Breast epithelium (tissue), 4 donors: ENCODE measurements at places on chromosomes 13 and 19.

DNA sequence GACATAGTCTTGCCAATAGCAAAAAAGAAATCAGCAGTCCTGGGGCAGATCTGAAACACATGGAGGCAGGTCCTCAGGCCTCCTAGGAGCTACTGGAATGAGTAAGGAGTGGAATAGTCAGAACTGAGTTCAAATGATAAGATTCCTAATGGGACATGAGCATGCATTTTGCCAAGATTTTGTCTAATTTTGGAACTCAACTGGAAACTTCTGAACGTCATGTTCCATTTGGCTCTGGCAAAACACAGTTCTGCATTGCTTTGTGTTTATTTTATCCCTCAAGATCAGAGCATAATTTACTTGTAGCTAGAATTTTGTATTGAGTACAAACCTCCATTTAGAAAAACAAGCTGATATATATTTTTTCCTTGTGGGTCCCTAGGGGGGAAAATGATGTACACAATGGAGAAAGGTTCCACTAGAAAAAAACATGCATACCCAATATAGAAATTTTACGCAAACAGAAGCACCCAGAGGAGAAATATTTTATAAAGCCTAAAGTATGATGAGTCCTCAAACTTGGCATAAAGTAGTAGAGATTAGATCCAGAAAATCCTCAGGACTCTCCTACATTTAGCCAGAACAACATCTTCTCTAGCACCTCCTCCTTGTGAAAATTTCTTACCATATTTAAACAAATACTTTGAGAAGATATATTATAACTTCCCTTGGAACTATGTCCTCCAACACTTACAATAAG is 149.0 kb upstream of the SERP2 start:
- no peaks in the 10 kb centered on the region for H3K4me1 ChIP-seq
- no peaks in the 10 kb centered on the region for H3K27me3 ChIP-seq
- no peaks in the 10 kb centered on the region for H3K36me3 ChIP-seq
- no peak for DNase-seq

- H3K27me3 ChIP-seq, result no peaks in the 10 kb centered on the region
- no peak overlapping the region for H3K27ac ChIP-seq
- no peak overlapping the region for H3K4me3 ChIP-seq
- H3K4me1 ChIP-seq, result no peaks in the 10 kb centered on the region
These were observed 977.3 kb downstream of the UQCRFS1 start for GRCh38 chr19:28235606-28236125.

GRCh38 chr13:114212158-114212495 is 22.6 kb upstream of the CDC16 start:
- no peak overlapping the region for H3K27ac ChIP-seq
- H3K36me3 ChIP-seq, result no peaks in the 10 kb centered on the region
- no peaks in the 10 kb centered on the region for H3K4me1 ChIP-seq
- no peak overlapping the region for H3K4me3 ChIP-seq
- DNase-seq, result no peak

DNA sequence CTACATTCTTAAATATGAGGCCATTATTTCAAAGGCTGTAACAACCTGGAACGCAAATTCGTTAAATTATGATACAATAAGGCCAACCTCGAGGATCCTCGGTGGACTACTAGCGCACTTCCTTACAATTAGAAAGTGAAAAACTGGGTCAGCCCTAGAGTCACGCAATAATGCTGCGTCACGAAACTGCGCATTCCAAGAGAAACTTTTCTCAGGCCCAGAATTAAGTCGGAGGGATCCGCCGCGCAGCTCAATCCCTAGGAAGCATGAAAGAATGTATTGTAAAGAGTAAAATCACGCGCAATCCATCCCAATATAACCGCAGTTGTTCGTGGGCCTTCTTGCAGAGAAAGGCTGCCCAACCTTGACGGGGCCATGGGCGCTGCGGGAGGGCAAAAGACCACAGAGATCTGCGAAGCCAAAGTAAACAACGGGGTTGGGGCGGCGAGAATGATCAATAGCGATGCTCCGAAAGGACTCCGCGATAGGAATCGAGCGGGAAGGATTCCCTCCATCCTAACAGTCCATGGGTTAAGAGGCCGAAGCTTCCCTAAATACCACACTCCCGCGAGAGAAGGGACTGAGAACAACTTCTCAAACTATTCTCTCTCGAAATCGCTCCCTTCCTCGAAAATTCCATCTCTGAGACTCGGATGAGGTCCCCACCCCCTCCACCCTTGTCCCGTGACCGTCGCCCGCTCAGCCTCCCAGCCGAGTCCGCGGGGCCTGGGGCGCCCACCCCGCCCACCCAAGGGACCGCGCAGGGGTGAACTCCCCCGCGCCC is 564 bp downstream of the SPART start:
- H3K36me3 ChIP-seq, result no peaks in the 10 kb centered on the region
- peak; percentile 68 for DNase-seq
- H3K4me3 ChIP-seq, result peak overlapping the region; percentile 70
- H3K27me3 ChIP-seq, result no peaks in the 10 kb centered on the region
- H3K27ac ChIP-seq, result peak overlapping the region; percentile 97

- no peaks in the 10 kb centered on the region for H3K36me3 ChIP-seq
- no peak for DNase-seq
- no peak overlapping the region for H3K27ac ChIP-seq
- H3K4me3 ChIP-seq, result no peak overlapping the region
- no peaks in the 10 kb centered on the region for H3K4me1 ChIP-seq
These were observed 28.0 kb downstream of the ZFR2 start for GRCh38 chr19:3840804-3841203.

DNA sequence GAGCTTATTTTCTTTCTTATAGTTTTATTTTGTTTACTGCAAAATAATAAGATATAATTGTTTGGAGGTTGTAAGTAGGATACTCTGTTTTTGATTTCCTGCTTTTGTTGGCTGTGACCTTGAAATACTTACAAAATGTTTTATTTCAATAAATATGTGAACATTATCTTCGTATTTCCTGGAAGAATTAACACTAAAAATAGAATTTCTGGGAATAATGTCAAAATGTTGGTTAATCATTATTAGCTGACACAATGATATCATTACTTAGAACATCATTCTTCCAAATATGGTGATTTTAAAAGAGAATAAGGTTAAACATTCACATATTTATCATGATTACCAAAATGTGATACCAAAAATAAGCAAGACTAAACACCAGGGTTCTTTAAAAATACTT is 1148.6 kb upstream of the PRR20A start:
- no peaks in the 10 kb centered on the region for H3K4me1 ChIP-seq
- no peaks in the 10 kb centered on the region for H3K27me3 ChIP-seq
- no peaks in the 10 kb centered on the region for H3K36me3 ChIP-seq
- no peak overlapping the region for H3K27ac ChIP-seq
- no peak for DNase-seq
- H3K4me3 ChIP-seq, result no peak overlapping the region

GRCh38 chr19:42198676-42199439 is 18.6 kb downstream of the DEDD2 start:
- no peaks in the 10 kb centered on the region for H3K36me3 ChIP-seq
- H3K27me3 ChIP-seq, result no peaks in the 10 kb centered on the region
- no peaks in the 10 kb centered on the region for H3K4me1 ChIP-seq
- DNase-seq, result no peak

DNA sequence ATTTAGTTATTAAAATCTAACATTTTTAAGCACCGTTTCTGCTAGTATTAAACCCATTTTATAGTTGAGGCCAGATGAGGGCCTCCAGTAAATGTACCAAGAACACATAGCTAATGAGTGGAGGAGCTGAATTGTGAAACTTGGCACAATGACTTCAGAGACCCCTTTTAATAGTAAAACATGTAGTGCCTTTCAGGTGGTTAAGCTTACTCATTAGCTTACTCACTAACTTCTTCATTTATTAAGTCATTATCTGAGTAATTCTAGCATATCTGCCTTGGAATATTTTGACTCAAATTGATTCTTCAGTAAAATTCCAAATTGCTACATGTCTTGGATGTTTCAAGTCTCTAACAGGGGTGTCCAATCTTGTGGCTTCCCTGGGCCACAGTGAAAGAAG is 735.2 kb downstream of the LIG4 start:
- no peaks in the 10 kb centered on the region for H3K36me3 ChIP-seq
- no peak overlapping the region for H3K4me3 ChIP-seq
- H3K4me1 ChIP-seq, result no peaks in the 10 kb centered on the region
- H3K27me3 ChIP-seq, result no peaks in the 10 kb centered on the region

GRCh38 chr13:31310356-31310755 is 110.6 kb downstream of the B3GLCT start:
- no peaks in the 10 kb centered on the region for H3K4me1 ChIP-seq
- H3K27me3 ChIP-seq, result no peaks in the 10 kb centered on the region

DNA sequence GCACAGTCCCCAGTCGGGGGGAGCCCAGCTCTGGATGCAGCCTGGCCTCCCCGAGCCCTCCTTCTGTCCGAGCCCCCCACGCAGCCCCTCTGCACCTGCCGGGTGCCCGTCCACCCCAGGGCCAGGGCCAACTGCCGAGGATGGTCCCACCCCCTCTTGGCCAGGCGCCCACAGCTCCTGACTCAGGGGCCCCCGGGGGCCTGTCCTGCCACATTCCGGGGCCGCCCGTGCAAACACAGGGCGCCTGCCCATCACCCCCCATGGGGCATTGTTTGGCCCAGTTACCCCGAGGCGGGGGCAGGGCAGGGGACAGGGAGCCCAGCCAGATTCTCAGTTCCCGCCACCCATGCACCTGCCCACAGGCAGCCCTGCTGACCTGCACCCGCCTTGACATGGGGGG is 5.3 kb upstream of the TCF3 start:
- DNase-seq, result peak; percentile 93
- peak overlapping the region; percentile 62 for H3K27ac ChIP-seq
- H3K36me3 ChIP-seq, result no peaks in the 10 kb centered on the region
- no peak overlapping the region for H3K4me3 ChIP-seq
- no peaks in the 10 kb centered on the region for H3K4me1 ChIP-seq

- H3K36me3 ChIP-seq, result no peaks in the 10 kb centered on the region
- no peak overlapping the region for H3K4me3 ChIP-seq
- H3K27ac ChIP-seq, result peak overlapping the region; percentile 8
- DNase-seq, result no peak
- H3K27me3 ChIP-seq, result no peaks in the 10 kb centered on the region
These were observed 4.0 kb upstream of the FTL start for GRCh38 chr19:48961051-48961649.

GRCh38 chr19:46134527-46134926 is 10.0 kb upstream of the IGFL3 start:
- H3K27ac ChIP-seq, result peak overlapping the region; percentile 89
- H3K4me1 ChIP-seq, result no peaks in the 10 kb centered on the region
- H3K36me3 ChIP-seq, result no peaks in the 10 kb centered on the region
- H3K27me3 ChIP-seq, result no peaks in the 10 kb centered on the region
- DNase-seq, result no peak
- no peak overlapping the region for H3K4me3 ChIP-seq

GRCh38 chr13:47480951-47481350 is 520.1 kb downstream of the SUCLA2 start:
- H3K4me1 ChIP-seq, result no peaks in the 10 kb centered on the region
- no peaks in the 10 kb centered on the region for H3K27me3 ChIP-seq
- H3K27ac ChIP-seq, result no peak overlapping the region
- no peak overlapping the region for H3K4me3 ChIP-seq

- peaks cover 37% of the 10 kb centered on the region for H3K4me1 ChIP-seq
- H3K4me3 ChIP-seq, result peak overlapping the region; percentile 65
- peak overlapping the region; percentile 89 for H3K27ac ChIP-seq
- no peaks in the 10 kb centered on the region for H3K36me3 ChIP-seq
These were observed 4.6 kb downstream of the GNA11 start for GRCh38 chr19:3098515-3099346.

DNA sequence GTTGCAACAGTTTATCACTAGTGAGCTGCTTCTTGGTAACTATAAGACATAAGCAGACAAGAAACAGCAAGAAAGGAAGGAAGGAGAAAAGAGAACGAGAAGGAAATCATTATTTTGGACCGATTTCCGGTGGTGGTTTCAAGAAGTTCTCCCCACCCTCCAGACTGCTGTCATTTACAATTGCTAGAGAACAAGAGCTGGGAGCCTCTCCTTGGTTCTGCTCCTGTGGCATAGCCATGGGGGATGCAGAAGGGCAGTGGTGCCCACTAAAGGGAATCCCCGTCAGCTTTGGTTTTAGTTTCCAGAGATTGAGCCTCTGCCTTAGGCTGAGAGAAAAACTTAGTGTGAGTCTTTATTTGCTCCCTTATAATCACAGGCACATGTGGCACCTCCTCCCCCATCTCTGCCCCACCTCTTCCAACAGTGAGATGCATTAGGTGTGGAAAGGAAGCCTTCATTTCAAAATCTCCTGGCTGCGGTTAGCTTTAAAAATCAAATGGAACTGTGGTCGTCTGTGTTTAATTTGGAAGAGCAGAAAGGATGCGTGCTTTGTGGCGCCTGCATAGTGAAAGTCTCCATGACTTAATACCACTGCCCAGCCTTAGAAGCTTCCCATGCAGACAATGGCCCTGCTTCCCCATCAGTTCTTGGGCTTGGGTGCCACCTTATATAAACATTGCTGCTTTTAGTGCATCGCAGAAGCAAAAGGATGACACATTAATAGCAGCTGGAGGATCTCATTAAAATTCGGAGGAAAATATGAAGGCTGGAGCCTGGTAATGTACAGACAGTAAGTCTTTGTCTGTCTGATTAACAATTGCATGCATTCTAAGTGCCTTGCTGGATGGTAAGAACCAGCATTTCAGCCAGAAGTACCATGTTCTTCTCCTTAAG is 25.0 kb downstream of the LRCH1 start:
- H3K27ac ChIP-seq, result peak overlapping the region; percentile 36
- no peak overlapping the region for H3K4me3 ChIP-seq
- no peak for DNase-seq
- peaks cover 9% of the 10 kb centered on the region for H3K4me1 ChIP-seq

DNA sequence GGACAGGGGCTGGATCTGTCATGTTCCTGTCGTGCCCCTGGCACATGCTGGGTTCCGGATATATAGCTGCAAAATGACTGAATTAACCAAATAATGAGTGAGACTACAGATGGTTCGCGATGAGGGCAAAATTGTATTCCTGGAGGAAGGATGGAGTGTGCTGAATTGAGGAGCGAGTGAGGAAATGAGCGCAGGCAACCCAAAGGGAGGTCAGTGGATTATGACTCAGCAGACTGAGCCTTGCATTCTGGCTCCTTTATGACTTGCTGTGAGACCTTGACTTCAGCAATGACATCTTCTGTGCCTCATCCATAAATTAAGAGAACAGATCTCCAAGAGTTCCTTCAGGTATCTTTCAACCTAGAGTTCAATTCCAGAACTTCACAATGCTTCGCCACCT is 115.0 kb upstream of the CLDN10 start:
- no peak for DNase-seq
- no peaks in the 10 kb centered on the region for H3K36me3 ChIP-seq
- H3K4me3 ChIP-seq, result no peak overlapping the region
- H3K27me3 ChIP-seq, result no peaks in the 10 kb centered on the region
- H3K27ac ChIP-seq, result no peak overlapping the region

GRCh38 chr19:6059396-6059947 is 50.8 kb downstream of the RFX2 start:
- H3K27me3 ChIP-seq, result no peaks in the 10 kb centered on the region
- H3K4me3 ChIP-seq, result no peak overlapping the region
- no peaks in the 10 kb centered on the region for H3K36me3 ChIP-seq
- H3K27ac ChIP-seq, result peak overlapping the region; percentile 81

- H3K36me3 ChIP-seq, result no peaks in the 10 kb centered on the region
- H3K4me3 ChIP-seq, result no peak overlapping the region
- H3K27me3 ChIP-seq, result no peaks in the 10 kb centered on the region
- DNase-seq, result no peak
These were observed 48.0 kb upstream of the KATNAL1 start for GRCh38 chr13:30355384-30355699.
